ENCODE measurements at places on chromosomes 12 and 14.
A peak's percentile ranks its signal among the peaks of the same experiment; 100 is the strongest.

DNA sequence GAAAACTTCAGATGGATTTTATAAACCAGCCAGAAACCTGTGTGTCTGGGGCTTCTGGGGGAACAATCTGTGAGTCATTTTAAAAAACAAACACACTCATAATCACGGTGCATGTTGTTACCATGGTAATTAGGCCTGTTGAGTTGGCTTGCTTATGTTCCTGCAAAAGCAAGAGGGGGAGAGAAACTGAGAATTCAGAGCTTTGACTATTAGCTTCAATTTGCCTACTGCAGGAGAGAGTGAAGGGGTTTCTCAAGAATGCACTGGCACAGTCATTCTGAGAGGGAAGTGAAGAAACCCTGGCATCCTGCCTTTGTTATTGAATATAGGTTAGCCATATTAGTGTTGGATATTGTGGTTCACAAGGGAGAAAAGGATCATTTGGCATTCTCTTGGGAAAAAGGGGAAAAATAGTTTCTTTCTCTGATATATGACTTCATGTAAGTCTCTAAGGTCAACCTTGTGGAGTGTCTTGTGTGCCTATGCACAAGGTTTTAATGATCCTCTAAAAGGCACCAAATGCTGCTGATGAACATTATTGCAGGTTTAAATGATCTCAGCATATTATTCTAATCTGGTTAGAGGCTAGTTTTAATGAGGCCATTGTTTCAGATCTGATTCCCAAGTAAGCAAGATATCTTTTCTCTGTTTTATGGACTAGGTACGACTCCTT, 12.9 kb downstream of the GNG2 start:
- peak; percentile 92 for DNase-seq

GRCh38 chr12:120286768-120287490, 4.8 kb downstream of the RNU4-2 start:
- DNase-seq = no peak

DNA sequence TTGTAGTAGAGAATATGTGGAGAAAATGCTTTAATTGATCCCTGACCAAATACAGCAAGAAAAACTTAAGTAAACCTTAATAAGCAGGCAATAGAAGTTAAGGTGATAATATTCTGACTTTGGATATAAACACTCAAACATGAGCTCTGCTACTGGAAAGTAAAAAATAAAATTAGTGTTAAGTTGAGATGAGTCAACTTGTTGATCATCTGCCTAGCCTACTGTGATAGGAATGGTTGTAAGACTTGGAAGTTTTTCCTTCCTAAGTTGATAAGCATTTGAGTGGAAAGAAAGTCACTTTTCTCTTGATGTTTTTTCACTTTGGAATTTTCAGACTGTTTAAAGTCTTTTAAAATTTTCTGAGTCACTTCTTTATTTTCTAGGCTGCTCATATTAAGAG, 26.0 kb downstream of the ADIPOR2 start:
- DNase-seq = no peak

DNA sequence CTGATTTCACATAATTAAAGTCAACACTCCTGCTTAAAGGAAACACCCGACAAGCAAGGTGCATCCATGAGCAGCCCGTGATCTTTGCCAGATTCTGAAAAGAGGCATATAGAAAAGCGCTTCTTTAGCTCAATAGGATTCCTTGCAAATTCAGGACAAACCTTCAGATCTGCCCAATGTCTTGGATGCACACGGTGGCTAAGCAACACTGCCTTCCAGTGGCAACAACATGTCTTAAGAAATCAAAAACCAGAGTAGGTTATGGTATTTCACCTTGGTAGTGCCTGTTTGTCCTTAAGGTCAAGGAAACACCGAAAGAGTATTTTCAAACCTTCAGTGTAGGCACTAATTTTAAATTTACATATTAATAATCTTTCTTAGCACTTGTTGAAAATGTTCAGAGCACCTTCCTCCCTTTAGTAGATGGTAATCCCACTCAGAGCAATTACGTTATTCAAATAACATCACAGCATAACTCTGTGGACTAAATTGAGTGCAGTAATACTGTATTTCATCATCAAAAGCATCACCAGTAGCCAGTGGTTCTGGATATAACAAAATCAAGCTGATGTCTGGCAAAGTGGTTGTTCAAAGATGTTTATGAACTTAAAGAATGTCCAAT, 58.0 kb upstream of the CDKN3 start:
- no peak for DNase-seq

DNA sequence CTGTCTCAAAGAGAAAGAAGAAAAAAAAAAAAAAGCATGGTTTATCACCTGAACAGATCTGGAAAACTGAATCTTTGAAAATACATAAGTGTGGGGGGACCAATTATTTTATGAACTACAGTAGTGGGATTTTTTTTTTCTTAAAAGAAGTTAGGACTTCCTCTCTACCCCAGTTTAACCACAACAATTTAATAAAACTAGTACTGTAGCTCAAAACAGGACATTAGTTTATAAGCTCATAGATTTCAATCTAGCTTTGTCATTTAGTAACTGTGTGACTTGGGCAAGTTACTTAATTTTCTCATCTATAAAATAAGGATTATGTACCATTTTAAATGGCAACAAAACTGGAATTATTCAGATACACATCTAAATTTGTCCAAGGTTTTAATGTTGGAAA, 23.5 kb upstream of the ARID4A start:
- no peak for DNase-seq

- DNase-seq = no peak
Measured at GRCh38 chr12:58086930-58087329, 145.6 kb downstream of the ATP23 start.

DNA sequence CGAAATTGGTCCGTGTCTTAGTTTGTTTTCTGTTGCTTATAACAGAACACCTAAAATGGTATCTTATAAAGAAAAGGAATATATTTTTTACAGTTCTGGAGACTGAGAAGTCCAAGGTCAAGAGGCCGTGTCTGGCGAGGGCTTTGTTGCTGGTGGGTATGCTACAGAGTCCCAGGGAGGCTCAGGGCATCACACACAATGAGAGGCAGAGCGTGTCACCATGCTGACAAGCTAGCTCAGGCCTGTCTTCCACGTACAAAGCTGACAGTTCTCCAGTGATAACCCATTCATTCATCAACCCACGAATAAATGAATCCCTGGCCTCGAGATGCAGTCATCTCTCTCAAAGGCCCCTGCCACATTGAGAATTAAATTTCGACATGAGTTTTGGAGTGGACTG, 56.7 kb upstream of the AEBP2 start:
- peak; percentile 25 for DNase-seq

DNA sequence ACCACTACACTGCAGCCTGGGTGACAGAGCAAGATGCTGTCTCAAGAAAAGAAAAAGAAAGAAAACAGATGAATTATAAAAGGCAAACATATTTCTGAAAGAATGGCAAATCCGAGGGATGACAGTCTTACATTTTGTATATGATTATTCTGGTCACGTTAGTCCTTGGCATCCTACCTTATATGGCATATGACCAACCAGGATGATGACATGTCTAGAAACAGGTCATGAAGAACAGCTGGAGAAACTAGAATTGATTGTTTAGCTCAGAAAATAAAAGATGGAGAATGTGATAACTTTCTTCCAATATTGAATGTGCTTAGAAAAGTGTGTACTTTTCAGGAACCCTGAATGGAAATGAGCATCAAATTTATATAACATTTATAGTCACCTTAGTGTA, 19.2 kb downstream of the SLC2A14 start:
- no peak for DNase-seq

GRCh38 chr14:104547310-104547997, 32.1 kb upstream of the C14orf180 start:
- DNase-seq = no peak

GRCh38 chr12:64790166-64790565, 31.0 kb upstream of the GNS start:
- DNase-seq = peak; percentile 86

- peak; percentile 27 for DNase-seq
Measured at GRCh38 chr12:54016478-54016964, 7.7 kb downstream of the HOXC8 start.

GRCh38 chr12:7295529-7295928, 8.3 kb upstream of the ACSM4 start:
- no peak for DNase-seq

DNA sequence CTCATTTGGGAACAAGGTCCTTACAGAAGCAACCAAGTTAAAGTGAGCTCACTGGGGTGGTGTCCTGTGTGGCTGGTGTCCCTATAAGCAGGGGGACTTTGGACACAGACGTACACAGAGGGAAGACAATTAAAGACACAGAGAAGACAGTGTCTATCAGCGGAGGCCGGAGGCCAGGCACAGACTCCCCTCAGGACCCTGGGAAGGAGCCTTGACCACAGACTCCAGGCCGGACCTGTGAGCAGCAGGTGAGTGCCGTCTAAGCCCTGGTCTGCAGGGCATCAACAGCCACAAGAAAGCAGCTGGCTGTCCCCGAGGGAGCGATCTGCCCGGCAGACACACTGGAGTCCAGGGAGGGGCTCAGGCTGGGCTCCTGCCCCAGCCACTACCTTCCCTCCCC, 219.1 kb upstream of the C14orf180 start:
- no peak for DNase-seq

- DNase-seq = no peak
Measured at GRCh38 chr14:89827265-89827664, 127.3 kb downstream of the EFCAB11 start.

DNA sequence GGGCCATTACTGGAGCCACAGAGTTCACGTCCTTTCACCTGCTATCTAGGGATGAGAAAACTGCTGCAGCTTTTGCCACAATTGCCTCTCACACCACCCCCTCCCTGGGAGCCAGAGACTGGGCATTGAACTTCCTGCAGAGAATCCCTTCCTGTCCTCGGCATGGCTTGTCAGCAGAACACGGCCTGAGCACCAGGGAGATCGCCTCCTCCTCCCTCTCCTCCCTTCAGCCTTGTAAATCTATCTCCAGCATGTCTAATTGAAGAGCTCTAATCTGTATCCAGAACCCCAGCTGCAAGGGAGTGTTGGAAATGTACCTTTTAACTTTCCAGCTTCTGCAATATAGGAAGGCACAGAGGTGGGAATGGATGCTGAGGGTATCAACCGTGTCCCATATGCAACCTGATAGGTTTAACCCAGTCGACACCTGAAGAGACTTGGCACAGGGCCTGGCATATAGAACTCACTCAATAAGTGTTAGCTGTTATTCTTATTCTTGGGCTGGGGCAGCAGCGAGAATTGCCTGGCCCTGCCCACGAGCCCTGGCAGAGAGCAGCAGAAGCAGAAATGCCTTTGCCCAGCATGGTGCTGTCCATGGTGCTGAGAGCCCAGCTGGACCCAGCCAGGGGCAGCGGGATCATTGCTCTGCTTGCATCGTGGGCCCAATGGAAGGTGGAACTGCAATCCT, 26.8 kb downstream of the TMEM63C start:
- DNase-seq = peak; percentile 42

DNA sequence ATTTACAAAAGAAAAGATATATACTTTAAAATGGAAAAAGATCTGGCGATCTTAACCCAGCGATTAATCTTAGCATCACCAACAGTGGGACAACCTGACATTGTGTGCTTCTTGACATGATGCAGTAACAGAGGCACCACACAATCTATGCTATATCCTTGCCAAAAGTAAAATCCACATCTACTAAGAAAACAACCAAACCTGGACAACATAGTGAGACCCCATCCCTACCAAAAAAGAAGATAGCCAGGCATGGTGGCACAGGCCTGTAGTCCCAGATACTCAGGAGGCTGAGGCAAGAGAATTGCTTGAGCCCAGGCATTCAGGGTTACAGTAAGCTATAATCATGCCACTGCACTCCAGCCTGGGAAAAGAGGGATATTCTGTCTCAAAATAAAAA, 50.5 kb downstream of the SINHCAF start:
- no peak for DNase-seq

DNA sequence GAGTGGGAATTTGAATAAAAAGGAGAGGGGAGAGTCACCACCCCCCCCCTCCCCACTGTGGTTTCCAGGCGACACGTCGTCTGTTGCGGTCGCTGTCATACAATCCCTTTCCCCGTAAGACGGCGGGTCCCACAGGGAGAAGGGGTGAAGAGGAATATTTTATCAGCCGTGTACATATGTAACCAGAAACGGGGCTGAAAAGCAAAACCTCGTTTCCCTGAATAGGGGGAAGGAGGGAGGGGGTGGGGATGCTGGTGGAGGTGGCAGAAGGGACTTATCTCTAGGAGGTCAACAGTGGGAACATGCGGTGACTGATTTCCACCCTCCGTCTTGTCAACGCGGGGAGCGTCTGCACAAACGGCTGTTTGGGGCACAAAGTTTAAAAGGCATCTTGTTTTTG, 171.4 kb downstream of the RBM19 start:
- DNase-seq = no peak

DNA sequence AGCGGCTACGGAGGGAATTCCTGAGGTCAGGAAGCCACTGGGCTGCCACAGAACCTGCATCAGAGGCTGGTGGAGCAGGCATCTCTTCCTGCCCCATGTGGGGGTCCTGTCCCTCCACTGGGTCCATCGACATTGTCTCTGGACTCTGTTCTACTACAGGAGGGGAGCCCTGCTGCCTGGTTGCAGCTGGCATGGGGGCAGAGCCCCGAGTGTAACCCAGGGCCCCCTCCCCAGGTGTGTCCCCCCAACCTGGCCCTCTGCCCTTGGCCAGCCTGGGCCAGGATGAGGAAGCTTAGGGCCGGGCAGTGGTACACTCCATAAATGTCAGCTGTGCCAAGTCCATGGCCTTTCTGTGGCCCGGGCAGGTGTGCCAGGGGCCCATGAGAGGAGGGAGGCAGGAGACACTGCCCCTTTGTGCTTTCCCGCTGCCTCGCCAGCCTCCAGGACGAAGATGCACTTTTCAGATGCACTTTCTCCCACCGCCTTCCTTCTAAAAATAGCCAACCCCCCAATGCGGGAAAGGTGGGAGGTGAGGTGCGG, 4.0 kb upstream of the EXOC3L4 start:
- DNase-seq = no peak

DNA sequence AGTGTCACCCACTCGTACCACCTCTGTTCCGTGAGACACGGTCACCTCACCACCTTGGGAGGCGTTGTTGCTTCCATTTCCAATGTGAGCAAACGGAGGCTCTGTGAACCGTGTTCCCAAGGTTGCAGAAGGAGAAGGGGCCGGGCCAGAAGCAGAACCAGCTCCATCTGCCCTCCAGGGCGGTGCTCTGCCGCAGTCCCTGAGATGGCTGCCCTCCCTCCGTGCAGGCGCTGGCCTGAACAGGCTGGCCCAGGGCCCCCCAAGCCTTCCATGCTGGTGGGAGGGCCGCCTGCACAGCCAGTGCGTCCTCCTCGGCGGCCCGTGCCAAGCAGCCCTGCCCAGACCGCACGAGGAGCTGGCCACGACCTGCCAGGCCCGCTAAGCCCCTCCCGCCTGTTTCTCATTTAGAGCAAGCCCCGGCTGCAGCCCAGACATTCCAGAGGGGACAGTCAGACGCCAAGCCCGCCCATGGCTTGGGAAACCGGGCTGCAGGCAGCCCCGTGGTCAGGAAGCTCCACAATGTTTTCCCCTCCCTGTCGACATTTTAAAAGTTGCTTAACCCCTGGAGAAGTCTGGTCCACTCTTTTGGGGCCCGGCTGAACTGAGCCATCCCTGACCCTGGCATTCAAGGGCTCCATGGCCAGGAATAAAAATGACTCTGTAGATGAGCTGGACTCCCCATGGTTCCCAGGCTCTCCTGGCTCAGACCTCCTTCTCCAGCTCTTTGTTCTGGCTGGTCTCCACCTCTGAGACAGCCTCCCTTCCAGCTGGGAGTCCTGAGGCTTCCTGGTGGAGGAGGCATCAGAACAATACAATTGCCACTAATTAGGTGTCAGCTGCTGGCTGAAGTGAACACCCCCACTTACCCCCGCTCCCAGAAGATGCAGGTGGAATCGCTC, 236.0 kb downstream of the BCL11B start:
- no peak for DNase-seq
